ENCODE measurements at places on chromosomes 3 and 15.

- DNase-seq = no peak
These were observed 182.0 kb upstream of the BHLHE40 start for GRCh38 chr3:4797201-4797705.

- no peak for DNase-seq
These were observed 44.8 kb downstream of the ABTB1 start for GRCh38 chr3:127717357-127718244.

- DNase-seq = no peak
These were observed 48.4 kb downstream of the DAPK2 start for GRCh38 chr15:63997715-63998442.

- DNase-seq = no peak
These were observed 42.5 kb upstream of the TPM1 start for GRCh38 chr15:62999923-63000561.

All from MG63 (cell line).